ENCODE measurements at places on chromosomes 16 and 17. TPM values are rescaled to one million over a fixed set of nuclear protein-coding genes. Genes with fewer than 3 reads are reported as not detected.

The MARCHF10 gene
- total RNA-seq, result not detected

The NAGS gene
- total RNA-seq, result 0.29 TPM

The PERCC1 gene
- total RNA-seq, result not detected

The NOL3 gene
- total RNA-seq, result 15.8 TPM

The HSD17B1 gene
- 1.2 TPM for total RNA-seq

The MARVELD3 gene
- total RNA-seq, result not detected

The PSMC5 gene
- total RNA-seq, result 106 TPM

The GFAP gene
- total RNA-seq, result not detected

DNA sequence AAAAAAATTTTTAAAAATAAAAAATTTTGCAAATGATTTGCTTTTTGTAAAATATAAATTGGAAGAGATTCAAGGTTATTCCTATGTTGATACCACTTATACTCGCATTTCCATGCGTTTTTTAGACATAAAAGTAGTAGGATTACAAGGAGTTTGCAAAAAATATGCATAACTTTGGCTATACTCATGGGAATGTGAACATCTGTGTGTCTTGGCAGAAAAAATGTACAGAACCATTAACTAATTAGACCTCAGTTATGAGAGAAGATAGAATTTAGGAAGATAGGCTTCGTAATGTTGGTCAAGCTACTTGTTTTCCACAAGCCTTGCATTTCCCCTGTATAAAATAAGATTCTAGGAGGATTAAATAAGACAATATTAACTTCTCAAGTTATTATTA is 61.1 kb upstream of the VPS4A start:
- H3K4me1 ChIP-seq, result peaks cover 20% of the 10 kb centered on the region
- no peak overlapping the region for H3K4me3 ChIP-seq
- peaks cover 25% of the 10 kb centered on the region for H3K36me3 ChIP-seq
- DNase-seq, result no peak
- H3K27me3 ChIP-seq, result no peaks in the 10 kb centered on the region

- no peak overlapping the region for H3K27ac ChIP-seq
- DNase-seq, result no peak
- H3K27me3 ChIP-seq, result peaks cover 55% of the 10 kb centered on the region
- no peaks in the 10 kb centered on the region for H3K36me3 ChIP-seq
- no peak overlapping the region for H3K4me3 ChIP-seq
- no peaks in the 10 kb centered on the region for H3K4me1 ChIP-seq
These were observed 3.0 kb upstream of the CCR7 start for GRCh38 chr17:40568074-40568836.

DNA sequence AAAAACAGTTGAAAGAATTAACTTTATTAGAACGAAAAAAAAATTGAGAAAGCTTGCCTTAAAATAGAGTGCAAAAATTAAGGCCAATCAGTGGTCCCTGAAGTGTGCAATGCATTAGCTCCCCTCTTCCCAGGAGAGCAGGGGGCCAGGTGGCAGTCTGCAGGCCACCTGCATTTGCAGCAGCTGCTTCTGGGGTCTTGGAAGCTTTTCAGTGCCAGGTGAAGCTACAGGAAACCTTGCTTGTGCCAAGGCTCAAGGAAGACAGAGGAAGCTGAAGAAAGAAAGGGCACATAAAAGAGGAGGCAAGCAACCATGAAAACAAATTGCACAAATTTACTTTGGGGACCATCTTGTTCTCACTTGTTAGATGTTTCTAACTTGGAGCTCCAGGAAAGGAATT is 50.5 kb upstream of the MTMR4 start:
- H3K27me3 ChIP-seq, result peaks cover 42% of the 10 kb centered on the region
- no peak for DNase-seq
- no peak overlapping the region for H3K4me3 ChIP-seq

- DNase-seq, result no peak
- no peak overlapping the region for H3K27ac ChIP-seq
- no peak overlapping the region for H3K4me3 ChIP-seq
- H3K27me3 ChIP-seq, result peaks cover 4% of the 10 kb centered on the region
These were observed 26.1 kb downstream of the SOCS1 start for GRCh38 chr16:11229906-11230305.

DNA sequence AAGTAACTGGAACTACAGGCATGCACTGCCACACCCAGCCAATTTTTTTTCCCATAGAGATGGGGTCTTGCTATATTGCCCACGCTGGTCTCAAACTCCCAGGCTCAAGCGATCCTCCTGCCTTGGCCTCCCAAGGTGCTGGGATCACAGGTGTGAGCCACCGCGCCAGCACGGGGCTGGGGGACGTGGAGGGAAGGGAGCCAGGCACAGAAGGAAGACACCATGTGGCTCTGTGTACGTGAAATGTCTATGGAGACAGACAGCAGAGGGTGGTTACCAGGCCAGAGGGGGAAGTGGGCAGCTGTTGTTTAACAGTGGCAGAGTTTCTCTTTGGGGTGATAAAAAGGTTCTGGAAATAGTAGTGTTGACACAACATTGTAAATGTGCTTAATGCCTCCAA is 4.6 kb upstream of the PIEZO1 start:
- no peak for DNase-seq
- H3K27me3 ChIP-seq, result no peaks in the 10 kb centered on the region
- no peak overlapping the region for H3K27ac ChIP-seq
- H3K4me1 ChIP-seq, result peaks cover 18% of the 10 kb centered on the region
- no peaks in the 10 kb centered on the region for H3K36me3 ChIP-seq

GRCh38 chr16:76668207-76668725 is 391.1 kb downstream of the CNTNAP4 start:
- no peaks in the 10 kb centered on the region for H3K4me1 ChIP-seq
- H3K36me3 ChIP-seq, result no peaks in the 10 kb centered on the region
- H3K27ac ChIP-seq, result no peak overlapping the region
- H3K27me3 ChIP-seq, result no peaks in the 10 kb centered on the region
- no peak for DNase-seq

- no peaks in the 10 kb centered on the region for H3K27me3 ChIP-seq
- peaks cover 7% of the 10 kb centered on the region for H3K4me1 ChIP-seq
- H3K4me3 ChIP-seq, result no peak overlapping the region
- no peak overlapping the region for H3K27ac ChIP-seq
- peaks cover 3% of the 10 kb centered on the region for H3K36me3 ChIP-seq
- no peak for DNase-seq
These were observed 64.5 kb downstream of the TNRC6C start for GRCh38 chr17:78023042-78023441.

- no peak overlapping the region for H3K27ac ChIP-seq
- DNase-seq, result no peak
- H3K4me3 ChIP-seq, result no peak overlapping the region
- peaks cover 10% of the 10 kb centered on the region for H3K36me3 ChIP-seq
- H3K27me3 ChIP-seq, result no peaks in the 10 kb centered on the region
- H3K4me1 ChIP-seq, result peaks cover 11% of the 10 kb centered on the region
These were observed 1.5 kb upstream of the NT5C start for GRCh38 chr17:75133001-75133400.

GRCh38 chr16:47660540-47660939 is 199.4 kb downstream of the PHKB start:
- H3K27ac ChIP-seq, result no peak overlapping the region
- no peak overlapping the region for H3K4me3 ChIP-seq
- no peaks in the 10 kb centered on the region for H3K27me3 ChIP-seq
- no peak for DNase-seq
- peaks cover 37% of the 10 kb centered on the region for H3K36me3 ChIP-seq

DNA sequence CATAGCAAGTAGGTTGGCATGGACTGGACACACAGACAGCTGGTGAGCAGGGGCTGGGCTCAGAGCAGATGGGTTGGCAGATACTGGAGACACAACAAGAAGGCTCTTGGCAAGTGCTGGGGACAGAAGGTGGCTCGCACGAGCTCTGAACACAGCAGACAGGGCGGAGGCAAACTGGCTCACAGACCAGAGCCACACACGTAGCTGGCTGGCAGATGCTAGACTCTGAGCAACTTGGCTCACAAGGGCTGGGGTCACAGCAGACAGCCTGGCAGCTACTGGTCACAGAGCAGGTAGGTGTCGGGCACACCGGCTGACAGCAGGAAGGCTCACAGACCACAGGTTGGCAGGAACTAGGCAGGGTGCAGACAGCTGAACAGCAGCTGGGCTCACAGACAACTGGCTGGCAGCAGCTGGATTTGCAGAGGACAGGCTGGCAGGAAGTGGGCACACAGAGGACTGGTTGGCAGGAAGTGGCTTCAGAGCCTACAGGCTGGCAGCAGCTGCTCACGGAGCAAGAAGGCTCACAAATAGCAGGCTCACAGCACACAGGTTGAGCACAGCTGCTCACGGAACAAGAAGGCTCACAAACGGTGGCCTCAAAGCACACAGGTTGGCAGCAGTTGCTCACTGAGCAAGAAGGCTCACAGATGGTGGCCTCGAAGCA is 725 bp downstream of the KRTAP16-1 start:
- H3K27ac ChIP-seq, result no peak overlapping the region
- no peak overlapping the region for H3K4me3 ChIP-seq
- H3K27me3 ChIP-seq, result no peaks in the 10 kb centered on the region
- no peaks in the 10 kb centered on the region for H3K36me3 ChIP-seq
- peaks cover 14% of the 10 kb centered on the region for H3K4me1 ChIP-seq
- no peak for DNase-seq

- H3K4me3 ChIP-seq, result peak overlapping the region; percentile 87
- no peaks in the 10 kb centered on the region for H3K27me3 ChIP-seq
- peaks cover 7% of the 10 kb centered on the region for H3K36me3 ChIP-seq
- H3K27ac ChIP-seq, result peak overlapping the region; percentile 90
- H3K4me1 ChIP-seq, result peaks cover 23% of the 10 kb centered on the region
- no peak for DNase-seq
These were observed 604 bp downstream of the PRR14 start for GRCh38 chr16:30651124-30652004.

GRCh38 chr17:40910441-40910841 is 25.4 kb upstream of the KRT20 start:
- no peaks in the 10 kb centered on the region for H3K36me3 ChIP-seq
- peaks cover 32% of the 10 kb centered on the region for H3K4me1 ChIP-seq
- no peak for DNase-seq
- no peaks in the 10 kb centered on the region for H3K27me3 ChIP-seq
- peak overlapping the region; percentile 89 for H3K27ac ChIP-seq
- no peak overlapping the region for H3K4me3 ChIP-seq

DNA sequence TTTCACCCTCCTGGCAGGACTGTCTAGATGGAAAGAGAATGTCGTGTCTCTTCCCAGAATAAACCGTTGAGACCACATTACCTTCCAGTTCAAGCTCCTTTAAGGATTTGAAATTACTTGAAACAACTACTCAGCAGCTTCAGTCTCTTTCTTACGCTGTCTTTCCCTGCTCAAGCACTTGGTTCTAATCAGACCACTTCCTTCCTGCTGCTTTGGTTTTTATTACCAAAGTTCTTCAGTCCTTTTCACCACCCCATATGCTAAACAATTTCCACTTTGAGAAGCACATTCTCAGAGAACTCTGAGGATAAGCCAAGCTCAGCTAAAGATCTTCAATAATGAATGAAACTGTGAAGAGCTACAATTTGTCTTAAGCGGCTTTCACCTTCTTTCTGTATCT is 105.4 kb downstream of the STX8 start:
- H3K36me3 ChIP-seq, result peaks cover 1% of the 10 kb centered on the region
- DNase-seq, result no peak
- H3K27ac ChIP-seq, result no peak overlapping the region
- H3K4me1 ChIP-seq, result peaks cover 25% of the 10 kb centered on the region
- no peak overlapping the region for H3K4me3 ChIP-seq
- no peaks in the 10 kb centered on the region for H3K27me3 ChIP-seq

- H3K27ac ChIP-seq, result no peak overlapping the region
- no peak for DNase-seq
- H3K4me1 ChIP-seq, result peaks cover 17% of the 10 kb centered on the region
These were observed 224.7 kb downstream of the SNX29 start for GRCh38 chr16:12201216-12201615.

DNA sequence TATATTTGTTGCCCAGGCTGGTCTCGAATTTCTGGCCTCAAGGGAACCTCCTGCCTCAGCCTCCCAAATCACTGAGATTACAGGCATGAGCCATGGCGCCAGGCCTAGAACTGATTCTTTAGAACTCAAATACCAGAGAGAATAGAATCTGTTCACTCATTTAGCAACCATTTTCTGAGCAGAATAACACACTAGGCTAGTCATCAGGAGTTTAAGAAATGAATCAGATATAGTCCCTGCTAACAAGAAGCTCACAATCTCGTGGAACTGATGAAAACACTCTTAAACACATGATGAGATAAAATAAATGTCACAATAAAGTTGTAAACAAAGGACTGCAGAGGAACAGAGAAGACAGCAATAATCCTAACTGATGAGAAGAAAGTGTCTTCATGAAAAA is 55.8 kb upstream of the ADCY9 start:
- no peaks in the 10 kb centered on the region for H3K27me3 ChIP-seq
- no peak for DNase-seq
- H3K4me3 ChIP-seq, result no peak overlapping the region

GRCh38 chr17:36743130-36743529 is 141.7 kb downstream of the MRM1 start:
- no peak overlapping the region for H3K4me3 ChIP-seq
- peaks cover 34% of the 10 kb centered on the region for H3K27me3 ChIP-seq
- H3K36me3 ChIP-seq, result no peaks in the 10 kb centered on the region
- no peak for DNase-seq

DNA sequence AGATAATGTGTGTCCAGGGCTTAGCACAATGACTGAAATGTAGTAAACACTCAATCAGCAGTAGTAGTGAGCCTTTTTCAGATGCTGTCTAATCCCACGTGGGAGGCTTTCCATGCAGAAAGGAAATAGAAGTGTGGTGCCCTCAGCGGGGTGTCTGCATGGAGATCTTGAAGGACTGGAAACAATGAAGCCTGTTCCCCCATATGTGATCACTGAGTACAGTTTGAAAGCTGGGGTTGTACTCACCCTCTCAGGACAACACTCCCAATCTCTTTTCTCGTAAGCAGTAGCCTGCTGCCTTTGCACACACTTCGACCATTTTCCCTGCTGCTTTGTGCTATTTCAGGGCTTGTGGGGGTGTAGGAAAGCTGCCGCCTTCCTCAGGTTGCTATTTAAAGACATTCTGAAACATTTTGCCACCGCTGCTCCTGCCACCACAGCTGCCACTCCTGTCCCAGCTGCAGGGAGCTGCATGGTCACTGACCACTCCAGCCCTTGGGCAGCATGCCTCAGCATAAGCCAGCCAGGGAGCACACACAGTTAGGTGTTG is 40.6 kb upstream of the HAS3 start:
- no peak overlapping the region for H3K4me3 ChIP-seq
- H3K4me1 ChIP-seq, result peaks cover 18% of the 10 kb centered on the region
- peak overlapping the region; percentile 15 for H3K27ac ChIP-seq
- H3K27me3 ChIP-seq, result no peaks in the 10 kb centered on the region

GRCh38 chr17:38798614-38799500 is 499 bp downstream of the PIP4K2B start:
- H3K27ac ChIP-seq, result peak overlapping the region; percentile 92
- H3K27me3 ChIP-seq, result no peaks in the 10 kb centered on the region
- H3K4me3 ChIP-seq, result peak overlapping the region; percentile 98
- H3K4me1 ChIP-seq, result peaks cover 34% of the 10 kb centered on the region

GRCh38 chr16:976389-976931 is 5.1 kb upstream of the SOX8 start:
- H3K4me1 ChIP-seq, result peaks cover 1% of the 10 kb centered on the region
- DNase-seq, result no peak
- H3K27ac ChIP-seq, result no peak overlapping the region
- H3K4me3 ChIP-seq, result no peak overlapping the region

GRCh38 chr17:11719856-11720255 is 121.6 kb downstream of the DNAH9 start:
- no peak overlapping the region for H3K4me3 ChIP-seq
- H3K4me1 ChIP-seq, result no peaks in the 10 kb centered on the region
- DNase-seq, result no peak
